Vagina (tissue), 2 donors: ENCODE measurements at places on chromosomes 5 and 9.

GRCh38 chr5:114648940-114649339 is 287.1 kb downstream of the KCNN2 start:
- DNase-seq, result no peak

DNA sequence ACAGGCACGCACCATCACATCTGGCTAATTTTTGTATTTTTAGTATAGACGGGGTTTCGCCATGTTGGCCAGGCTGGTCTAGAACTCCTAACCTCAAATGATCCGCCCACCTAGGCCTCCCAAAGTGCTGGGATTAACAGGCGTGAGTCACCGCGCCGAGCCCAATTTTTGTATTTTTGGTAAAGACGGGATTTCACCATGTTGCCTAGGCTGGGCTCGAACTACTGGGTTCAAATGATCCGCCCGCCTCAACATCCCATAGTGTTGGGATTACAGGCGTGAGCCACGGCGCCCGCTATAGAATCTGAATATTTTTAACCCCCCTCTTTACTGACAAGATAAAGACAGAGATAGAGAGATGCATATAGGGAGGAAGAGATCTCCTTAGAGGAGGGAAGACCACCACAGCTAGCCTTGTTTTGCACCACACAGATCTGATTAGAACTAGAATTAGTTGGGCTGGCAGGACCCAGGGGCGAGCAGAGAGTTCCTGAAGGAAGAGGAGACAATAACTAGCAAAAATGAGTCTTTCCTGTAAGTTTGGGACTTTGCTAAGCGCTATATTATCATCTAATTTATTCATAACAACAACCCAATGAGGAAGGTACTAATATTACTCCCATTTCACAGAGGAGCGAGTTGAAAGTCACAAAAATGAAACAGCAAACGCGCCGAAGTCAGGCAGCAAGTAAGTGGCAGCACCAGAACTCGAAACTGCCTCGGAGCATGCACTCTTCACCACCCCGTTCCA is 1.5 kb upstream of the ANKHD1 start:
- DNase-seq, result no peak

DNA sequence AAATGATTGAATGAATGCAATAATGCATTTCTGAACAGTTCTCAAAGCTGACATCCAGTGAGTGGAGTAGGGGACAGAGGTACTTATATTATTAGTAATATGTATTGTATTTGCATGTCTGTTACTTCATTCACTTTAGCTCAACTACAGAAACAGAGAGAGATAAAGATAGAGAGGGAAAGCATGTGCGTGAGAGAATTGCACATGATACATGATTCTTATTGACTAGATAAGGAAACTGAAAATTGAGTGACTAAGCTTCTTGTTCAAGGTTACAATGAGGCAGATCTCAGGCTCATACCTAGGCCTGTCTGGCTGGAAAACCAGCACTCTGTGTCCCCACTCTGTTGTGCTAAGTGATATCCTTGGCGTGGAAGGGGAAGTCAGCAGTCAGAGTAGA is 337.7 kb upstream of the KLF4 start:
- DNase-seq, result no peak

GRCh38 chr9:106277966-106278365 is 583.6 kb downstream of the TMEM38B start:
- DNase-seq, result no peak

DNA sequence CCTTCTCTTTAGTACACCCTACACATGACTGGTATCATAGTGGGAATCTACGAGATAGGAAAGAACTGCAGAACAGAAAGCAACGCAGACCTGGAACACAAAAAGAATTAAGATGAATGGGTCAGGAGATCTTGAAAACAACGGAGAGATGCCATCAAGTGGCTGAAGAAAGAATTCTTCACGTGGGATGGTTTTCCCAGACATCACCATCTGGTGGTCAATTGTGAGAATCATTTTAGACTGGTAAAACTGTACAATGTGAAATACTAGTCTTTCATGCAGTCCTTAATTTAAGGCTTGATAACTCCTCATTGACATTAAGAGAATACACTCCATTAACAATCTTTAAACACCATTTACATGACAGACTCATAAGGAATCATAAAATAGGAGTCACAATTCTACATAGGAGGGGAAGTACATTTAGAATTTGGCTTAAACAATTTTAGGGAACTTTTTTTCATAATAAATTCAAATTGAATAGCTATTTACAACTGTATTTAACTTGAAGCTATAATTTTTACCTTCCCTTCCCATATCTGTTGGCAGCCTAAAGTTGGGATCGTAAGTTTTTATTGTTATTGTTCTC is 128.4 kb upstream of the TRPM3 start:
- no peak for DNase-seq

- DNase-seq, result no peak
Observed at GRCh38 chr9:106800701-106801270, 62.2 kb upstream of the ZNF462 start.

- DNase-seq, result no peak
Observed at GRCh38 chr5:159897786-159898393, 18.4 kb upstream of the ADRA1B start.

DNA sequence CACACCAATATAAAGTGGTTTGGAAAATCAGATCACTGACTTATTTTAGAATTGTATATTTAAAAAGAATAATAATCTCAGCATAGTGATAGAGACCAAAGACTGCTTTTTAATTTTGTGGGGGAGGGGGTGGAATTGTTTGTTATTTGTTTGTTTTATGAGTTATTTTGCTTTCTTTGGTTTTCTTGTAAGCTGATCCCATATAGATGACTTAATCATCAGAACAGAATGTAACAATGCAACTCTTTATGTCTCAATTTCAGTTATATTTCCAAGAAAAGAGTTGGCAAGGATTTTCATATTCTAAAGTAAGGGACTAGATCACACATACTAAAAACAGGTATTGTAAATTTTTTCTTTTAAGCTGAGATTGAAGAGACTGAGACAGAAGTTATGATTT is 984.9 kb downstream of the TLE4 start:
- no peak for DNase-seq

- no peak for DNase-seq
Observed at GRCh38 chr5:10671041-10672008, 89.7 kb downstream of the DAP start.

DNA sequence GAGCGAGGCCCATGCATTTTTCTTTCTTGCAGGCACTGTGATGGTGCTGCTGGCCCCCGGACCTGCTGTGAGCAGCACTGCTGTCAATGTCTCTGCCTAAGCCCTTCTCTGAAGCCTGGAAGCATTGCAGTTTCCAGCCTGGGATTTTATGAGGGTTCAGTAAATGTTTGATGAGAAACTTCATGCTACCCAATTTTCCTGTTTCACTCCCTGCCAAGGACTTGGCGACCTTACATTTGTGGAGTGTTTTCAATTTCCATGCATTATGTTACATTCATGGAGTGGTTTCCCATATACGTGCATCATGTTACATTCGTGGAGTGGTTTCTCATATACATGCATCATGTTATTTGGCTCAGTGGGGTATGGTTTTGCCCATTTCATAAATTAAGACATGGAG is 90.7 kb upstream of the PTCH1 start:
- no peak for DNase-seq

DNA sequence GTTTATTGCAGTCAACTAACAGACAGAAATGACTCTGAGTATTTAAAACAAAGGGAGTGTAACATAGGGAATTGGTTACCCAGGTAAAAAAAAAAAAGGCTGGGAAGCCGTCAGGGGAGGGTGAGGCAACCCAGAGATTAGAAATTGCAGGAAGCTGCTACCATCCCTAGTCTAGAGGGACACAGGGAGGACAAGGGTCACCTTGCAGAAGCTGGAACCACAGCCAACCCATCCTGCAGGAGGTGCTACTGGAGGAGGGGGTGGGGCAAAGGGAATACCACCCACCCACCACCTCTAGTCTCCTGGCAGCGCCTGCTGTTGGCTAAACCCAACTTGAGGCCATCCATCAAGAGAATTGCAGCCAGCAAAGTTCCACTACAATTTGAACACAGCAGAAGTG is 6.5 kb downstream of the CAST start:
- DNase-seq, result no peak

- DNase-seq, result no peak
Observed at GRCh38 chr9:20618361-20618802, 3.9 kb downstream of the MLLT3 start.

DNA sequence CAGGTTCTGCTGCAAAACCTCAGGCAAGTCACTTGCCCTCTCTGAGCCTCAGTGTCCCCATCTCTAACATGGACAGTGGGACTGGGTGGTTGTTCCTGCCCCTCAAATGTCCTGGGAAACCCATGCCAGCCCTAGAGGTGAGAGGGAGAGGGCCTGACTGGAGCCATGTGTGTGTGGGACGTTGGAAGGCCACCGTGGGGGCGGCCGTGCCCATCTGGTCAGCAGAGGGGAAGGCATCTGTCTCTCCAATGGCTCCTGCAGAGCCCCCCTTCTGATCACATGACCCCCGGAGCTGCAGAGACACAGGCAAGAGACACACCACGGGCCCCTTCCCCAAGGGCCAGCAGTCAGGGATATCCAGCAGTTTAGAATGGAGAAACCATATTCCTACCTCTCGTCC is 1.7 kb downstream of the DNM1 start:
- DNase-seq, result no peak

DNA sequence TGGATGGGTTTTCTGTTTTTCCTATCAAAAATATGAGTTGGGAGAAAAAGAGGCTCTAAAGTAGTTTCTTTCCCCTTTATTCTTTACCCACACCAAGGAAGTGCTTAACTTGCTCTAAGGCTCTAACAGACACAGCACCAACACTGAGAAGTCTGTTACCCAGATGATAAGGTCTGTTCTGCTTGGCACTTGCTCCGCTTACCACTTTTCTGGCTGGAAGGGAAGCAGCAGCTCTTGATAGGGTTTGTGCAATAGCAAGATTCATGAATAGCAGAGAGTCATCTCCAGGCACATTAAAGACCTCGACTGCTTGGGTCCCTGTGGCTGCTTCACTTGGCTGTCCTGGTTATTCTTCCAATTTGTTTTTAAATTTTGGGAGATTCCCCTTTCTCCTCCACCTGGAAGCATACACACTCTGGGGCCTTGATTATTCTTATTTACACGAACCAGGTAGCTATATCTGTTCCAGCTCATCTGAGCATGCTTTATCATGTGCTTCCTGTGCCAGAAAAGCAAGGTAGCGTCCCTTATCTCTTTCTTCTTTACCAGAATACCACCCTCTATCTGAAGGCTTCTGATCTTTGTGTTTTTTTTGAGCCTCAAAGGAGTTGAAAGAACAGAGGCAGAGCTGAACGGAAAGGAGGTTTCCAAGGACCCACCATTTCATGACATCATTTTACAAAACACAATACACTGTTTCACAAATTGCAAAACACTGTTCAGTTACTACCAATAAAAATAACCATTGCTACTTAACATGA is 24.8 kb downstream of the PPP3R2 start:
- no peak for DNase-seq

DNA sequence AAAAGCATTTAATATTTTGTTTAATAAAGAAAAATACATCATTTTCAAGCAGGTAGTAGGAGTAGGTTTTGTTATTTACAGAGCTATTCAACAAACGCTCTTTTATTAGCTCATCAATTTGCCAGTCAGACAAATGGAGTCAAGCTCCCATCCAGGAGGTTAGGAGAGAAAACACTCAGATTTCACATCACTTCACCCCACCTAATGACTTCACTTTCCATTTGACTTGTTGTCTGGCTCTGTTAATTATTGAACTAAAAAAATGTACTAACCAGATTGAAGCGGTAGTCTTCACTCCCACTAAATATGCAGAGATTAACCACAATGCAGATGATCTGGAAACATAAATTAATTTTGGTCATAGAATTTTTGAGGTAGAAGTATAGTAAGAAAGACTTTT is 193.6 kb upstream of the VCAN start:
- no peak for DNase-seq

DNA sequence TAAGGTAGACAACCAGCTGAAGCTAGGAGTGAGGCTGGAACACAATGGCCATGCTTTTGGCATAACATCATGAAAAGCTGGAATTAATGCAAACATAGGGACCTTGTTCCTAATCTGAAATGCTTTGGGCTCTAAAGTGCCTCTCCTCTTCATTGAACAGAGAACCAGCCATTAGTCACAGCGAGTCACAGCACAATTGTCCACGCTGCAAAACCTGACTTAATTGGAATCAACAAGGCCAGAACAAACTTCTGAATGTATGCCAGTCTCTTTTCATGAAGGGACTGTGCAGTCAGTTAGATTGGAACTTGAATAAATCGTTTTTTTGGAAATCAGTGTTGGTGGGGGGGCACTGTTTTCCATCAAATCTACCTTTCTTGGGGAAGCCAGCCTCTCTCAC is 96.5 kb downstream of the JAKMIP2 start:
- DNase-seq, result no peak

DNA sequence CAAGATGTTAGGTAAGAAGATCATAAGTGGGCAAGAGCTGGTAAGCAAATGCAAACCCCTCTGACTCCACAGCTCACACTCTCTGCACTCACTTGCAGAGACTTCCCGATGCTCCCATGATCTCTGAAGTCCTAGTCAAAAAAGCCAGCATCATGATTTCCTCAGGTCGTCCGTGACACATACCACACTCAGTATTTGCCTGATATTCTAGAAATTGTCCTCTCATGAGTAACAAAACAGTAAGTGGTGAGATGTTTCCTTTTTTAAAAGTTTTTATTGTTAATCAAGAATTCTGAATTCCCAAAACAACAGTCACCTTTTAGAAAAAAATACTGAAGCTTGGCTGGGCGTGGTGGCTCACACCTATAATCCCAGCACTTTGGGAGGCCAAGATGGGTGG is 194.6 kb downstream of the DENND1A start:
- no peak for DNase-seq

DNA sequence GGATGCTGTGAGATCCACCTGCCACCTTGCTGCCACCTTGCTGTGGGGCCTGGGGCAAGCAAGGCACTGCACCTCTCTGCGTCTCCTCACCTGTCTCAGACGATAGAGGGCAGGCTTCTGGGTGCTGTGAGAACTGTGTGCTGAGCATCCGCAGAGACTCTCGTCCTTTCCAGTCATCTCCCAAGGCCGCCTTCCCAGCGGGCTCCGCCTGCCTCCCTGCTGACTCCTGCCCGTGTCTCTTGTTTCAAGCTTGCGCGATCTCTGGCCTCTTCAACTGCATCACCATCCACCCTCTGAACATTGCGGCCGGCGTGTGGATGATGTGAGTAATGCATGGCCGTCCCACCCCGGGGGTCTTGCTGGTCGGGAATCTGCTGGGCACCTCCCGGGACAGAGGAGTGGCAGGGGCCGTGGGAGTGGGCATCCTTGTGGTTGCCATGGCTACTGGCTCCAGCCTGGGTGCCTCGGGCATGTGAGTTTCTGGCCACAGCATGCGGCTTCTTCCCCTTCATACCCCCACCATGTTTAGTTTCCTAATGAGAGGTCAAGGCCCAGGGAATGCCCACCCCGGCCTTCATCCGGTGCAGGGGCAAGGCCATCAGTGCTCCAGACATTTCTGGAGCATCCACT is 3.6 kb downstream of the CACFD1 start:
- DNase-seq, result no peak

GRCh38 chr9:5448461-5449435 is 1.6 kb upstream of the CD274 start:
- no peak for DNase-seq

DNA sequence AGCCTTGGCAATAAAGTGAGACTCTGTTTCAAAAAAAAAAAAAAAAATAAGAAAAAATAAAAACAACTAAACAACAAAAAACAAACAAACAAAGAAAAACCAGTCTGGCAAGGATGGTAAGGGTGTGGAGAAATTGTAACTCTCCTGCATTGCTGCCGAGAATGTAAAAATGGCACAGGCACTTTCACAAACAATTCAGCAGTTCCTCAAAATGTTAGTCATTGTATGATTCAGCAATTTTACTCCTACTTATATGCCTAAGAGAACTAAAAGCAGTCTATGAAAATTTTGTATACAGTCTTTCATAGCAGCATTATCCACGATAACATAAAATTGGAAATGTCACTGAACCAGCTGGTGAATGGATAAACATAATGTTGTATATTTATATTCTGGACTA is 280.4 kb downstream of the CDH9 start:
- DNase-seq, result no peak
